Hematopoietic multipotent progenitor cell (in vitro differentiated cells): ENCODE measurements at places on chromosomes 4 and X.

- no peak for DNase-seq
These were observed 162.9 kb downstream of the SMIM20 start for GRCh38 chr4:26076896-26077295.

GRCh38 chr4:82373486-82373815 lies 340 bp downstream of the HNRNPD start:
- DNase-seq, result no peak

GRCh38 chr4:174907508-174907907 lies 10.7 kb upstream of the ADAM29 start:
- DNase-seq, result no peak

DNA sequence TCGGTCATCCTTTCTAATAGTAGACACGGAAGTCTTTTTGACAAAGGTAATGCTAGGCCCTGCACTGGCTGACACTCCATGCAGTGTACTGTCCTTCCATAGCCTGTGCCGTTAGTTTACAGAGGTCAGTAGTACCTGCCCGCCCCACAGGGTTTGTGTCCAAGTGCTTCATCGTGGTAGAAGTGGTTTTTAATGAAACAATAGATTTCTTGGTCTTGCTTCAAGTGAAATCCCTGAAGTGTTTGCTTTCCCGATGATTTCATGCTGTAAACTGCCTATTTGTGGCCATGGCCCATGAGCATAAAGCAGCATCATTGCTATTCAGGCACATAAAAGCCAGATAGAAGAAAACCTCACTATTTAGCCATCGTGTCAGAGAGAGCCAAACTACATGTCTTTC lies 139.3 kb downstream of the GPR143 start:
- DNase-seq, result no peak

GRCh38 chrX:97551821-97552220 lies 668.1 kb downstream of the RPA4 start:
- DNase-seq, result no peak

DNA sequence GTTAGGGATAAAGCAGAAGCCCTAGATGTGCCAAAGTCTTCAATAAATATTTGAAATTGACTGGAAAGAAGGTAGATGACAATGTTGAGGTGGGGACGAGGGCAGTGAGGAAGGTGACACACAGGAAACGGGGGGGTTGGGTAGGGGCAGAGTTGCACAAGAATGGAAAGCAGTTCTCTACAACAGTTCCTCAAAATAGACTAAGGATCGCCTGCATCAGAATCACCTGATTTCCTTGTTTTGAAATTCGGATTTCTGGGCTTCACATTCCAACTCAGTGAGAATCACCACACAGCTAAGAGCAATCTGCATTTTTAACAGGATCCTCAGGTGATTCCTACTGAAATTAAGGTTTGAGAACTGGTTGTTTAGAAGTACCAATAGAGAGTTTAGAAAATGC lies 70.6 kb downstream of the ARFIP1 start:
- DNase-seq, result peak; percentile 87

GRCh38 chrX:130746077-130746476 lies 156.9 kb downstream of the ENOX2 start:
- no peak for DNase-seq

GRCh38 chr4:183897193-183897592 lies 7.9 kb upstream of the STOX2 start:
- DNase-seq, result no peak

DNA sequence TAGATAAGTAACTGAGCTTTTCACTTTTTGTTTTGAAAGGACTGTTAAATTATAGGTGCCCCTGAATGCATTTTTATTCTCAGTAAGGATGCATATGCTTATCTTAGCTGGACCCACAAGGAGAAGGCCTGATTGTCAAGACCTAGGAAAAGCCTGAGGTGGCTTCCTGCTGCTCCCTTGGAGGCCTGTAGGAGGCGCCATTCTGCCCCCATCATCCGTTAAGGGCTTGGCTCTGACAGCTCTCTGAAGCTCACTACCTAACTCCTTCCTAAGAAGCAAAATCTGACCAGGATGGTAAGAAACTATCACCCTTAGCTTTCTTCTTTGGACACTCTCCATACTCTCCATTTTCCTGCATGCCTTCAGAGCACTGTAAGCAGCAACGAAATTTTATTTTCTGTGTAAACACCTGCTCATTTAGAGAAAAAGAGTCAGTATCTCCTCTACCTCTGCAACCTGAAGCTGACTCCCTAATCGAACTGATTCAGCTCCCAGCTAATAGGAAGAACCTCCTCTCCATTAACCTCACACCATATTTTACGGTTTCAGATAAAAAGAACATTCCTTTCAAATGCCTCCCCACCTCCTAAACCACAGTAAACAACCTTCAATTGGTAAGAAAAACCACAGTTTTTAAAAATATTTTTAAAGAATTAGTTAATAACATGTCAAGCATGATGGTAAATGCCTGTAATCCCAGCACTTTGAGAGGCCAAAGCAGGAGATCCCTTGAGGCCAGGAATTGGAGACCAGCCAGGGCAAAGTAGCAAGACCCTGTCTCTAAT lies 73.4 kb upstream of the EDNRA start:
- no peak for DNase-seq

GRCh38 chrX:15973299-15973698 lies 118.7 kb upstream of the AP1S2 start:
- DNase-seq, result peak; percentile 58

DNA sequence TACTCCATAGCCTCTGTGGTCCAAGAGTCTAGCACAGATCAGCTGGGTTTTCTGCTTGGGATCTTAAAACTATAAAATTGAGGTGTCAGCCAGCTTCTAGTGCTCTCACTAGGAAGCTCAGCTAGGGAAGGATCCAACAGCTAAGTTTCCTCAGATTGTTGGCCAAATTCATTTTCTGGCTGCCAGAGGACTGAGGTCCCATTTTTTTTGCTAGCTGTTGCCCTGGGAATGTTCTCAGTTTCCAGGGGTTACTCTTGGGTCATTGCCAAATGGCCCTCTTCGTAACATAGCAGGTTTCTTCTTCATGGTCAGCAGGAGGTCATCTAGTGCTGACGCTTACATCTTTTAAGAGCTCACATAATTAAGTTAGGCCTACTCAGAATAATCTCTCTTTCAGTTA lies 2178.2 kb downstream of the ARAP2 start:
- DNase-seq, result no peak

DNA sequence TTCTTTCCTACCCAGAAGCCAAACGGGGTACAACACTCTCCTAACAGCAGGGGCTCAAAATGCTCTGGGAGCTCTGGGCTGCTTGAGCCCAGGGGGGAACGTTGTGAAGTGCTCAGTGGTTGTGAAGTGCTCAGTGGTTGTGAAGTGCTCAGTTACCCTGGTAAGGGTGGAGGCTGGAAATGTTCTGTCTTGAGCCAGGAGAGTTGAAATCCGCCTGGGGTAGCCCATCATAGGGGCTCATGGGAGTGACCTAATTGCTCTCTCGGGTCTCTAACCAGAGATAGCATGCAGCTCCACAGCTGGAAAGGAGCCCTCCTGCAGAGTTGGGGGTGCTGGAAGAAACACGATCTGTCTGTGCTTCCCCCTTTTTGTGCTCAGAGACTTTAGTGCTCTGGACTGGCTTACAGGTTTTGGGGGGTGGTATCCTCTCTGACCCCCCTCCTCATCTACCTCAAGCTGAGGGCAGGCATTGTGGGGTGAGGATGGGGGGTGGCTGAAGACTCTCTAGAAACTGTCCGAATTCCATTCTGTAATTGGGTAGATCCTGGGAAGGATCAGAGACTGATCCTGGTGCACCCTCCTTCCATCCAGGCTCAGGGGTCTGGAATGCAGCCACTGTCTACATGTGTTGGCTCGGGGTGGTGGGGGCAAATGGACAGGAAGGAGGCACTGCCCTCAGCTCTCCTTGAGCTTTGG lies 2.7 kb downstream of the EFNB1 start:
- DNase-seq, result no peak

GRCh38 chr4:11342401-11342800 lies 86.3 kb downstream of the HS3ST1 start:
- DNase-seq, result no peak

- DNase-seq, result no peak
These were observed at the start of gene SH3D19 for GRCh38 chr4:151325111-151325948. Gene SH3D19, minus strand, starts transcription at chr4:151325605. Its CDS starts 253 bp downstream, at chr4:151325352.

DNA sequence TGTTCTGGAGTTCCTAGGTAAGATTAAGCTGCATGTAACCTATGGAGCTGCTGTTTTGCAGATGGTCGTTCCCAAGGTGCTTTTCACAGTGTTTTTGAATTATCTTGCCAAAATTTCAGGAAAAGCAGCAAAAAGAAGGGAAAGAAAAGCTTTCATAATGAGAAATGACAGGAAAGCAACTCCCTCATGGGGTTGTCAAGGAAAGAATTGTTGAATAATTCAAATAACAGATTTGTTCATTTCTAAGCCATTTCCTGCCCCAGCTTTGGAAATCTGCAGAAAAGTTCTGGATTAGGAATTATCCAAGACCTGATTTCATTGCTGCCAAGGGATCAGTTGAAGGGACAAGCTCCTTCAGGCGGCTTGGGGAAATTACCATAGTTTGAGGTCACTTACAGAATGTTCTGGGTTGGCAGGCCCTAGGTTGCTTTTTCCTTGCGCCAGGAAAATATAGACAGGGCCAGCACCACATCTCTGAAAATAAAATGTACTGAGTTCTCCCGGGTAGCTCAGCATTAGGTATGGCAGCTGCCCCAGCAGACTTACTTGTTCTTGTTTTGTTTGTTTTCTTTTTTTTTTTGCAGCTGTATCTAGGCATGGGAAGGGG lies 354.7 kb downstream of the STIM2 start:
- DNase-seq, result no peak

DNA sequence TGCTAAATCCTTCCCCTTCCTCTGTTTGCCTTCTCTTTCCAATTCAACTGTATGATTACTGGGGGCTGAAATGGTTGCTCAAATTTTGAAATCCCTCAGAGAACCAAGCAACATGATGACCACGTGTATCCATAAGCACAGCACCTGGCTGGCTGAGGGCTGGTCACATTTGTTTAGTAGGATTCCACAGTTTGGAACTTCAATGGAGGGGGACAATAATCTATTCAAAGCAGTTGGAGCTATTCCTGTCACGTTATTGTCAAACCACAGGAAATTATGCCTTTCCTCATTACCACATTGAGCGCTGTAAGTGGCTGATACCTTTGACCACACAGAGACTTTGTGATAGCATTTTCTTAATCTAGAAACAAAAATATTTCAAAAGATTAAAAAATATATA lies 7.0 kb downstream of the TMSB4X start:
- DNase-seq, result peak; percentile 61

DNA sequence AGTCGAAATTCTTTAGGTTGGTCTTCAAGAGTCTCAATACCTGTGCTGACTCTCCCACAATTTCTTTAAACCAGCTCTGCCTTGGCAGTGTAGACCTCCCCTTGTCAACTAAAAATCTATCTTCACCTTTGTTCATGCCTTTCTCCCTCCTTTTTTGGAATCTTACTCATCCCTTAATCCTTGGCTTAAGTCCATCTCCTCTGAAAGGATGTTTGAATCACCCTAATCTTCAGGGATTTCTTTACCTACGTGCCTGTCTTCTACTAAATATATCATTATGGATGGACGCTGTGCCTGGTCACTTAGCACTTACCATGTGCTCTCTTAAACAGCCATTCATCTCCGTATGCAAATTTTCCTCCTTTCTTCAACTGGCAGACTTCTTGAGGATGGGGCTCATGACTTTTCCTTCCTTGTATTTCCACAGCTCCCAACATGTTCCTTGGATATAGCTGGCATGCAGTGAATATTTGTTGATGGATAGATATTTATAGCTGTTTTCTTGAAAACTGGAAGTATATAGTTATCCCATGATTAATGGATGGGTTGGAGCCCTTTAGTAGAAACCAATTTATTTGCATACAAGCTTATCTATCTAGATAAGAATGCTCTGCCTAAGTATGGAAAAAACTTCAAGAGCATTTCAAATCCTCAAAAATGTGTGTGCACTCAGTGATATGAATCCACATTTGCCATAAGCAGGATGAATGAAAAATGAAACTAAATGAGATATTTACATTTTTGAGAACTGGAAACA lies 166.6 kb downstream of the SPRY1 start:
- DNase-seq, result no peak
